Stimulated activated CD4-positive, alpha-beta T cell treated with anti-CD3 and anti-CD28 coated beads, Interleukin-1b, Interleukin-23, amount 100 ng/mL, for 1 hour (primary cell): ENCODE measurements at places on chromosomes 4 and X.

DNA sequence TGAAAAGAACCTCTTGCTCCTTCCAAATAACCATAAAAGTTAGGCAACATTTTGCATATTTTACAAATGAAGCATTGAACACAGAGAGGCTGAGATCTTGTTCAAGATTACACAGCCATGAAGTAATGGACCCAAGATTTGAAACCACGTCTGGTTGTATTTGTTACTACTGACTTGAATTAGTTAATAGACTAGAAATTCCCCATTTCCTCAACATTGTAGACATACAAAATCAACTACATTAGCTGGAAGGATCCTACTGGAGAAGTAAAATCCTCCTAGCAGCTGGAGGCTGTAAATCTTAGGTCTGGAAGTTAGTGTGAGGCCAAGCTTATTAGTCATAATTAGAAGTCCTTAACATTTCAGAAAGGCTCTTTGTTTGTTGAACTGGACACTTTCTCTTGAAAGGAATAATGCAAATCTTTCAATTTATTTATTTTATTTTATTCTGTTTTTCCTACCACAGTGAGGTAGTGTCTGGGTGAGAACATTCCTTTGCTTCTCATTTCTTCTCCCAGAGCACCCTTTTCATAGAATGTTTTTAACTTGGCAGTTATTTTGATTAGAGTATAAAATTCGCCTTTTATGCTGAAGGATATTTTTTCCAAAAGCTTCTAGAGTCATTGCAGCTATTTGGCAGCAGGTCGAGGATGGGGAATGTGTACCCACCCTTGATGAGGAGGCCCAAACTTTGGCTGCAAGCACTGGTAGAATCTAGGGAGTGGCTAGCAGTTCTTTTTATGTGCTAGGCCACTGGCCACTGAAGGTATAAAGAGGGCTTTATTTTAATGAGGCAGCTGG lies 62.0 kb upstream of the CLNK start:
- no peak for DNase-seq

DNA sequence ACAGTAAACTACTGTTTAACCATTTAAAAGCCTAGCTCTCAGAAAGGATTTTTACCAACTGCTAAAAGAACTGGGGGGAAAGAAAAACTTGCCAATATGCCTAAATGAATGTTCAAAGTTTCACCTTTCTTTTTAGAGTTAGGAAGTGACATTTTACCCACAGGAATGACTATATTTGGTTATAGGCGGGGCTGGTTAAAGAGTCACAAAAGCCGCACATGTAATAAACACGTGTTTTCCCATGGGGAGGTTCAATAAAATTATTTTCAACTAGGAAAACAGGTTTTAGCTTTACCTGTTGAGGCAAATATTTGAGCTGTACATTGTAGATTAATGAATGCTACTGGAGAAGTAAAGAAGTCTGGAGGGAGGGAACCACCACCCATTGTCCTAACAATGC lies 41.6 kb upstream of the UGDH start:
- DNase-seq: no peak

- no peak for DNase-seq
These were observed 46.9 kb downstream of the JADE3 start for GRCh38 chrX:46959101-46959500.

- no peak for DNase-seq
These were observed 170.5 kb upstream of the NOCT start for GRCh38 chr4:138845054-138845453.

- no peak for DNase-seq
These were observed 54.8 kb downstream of the CCDC149 start for GRCh38 chr4:24858026-24858425.

DNA sequence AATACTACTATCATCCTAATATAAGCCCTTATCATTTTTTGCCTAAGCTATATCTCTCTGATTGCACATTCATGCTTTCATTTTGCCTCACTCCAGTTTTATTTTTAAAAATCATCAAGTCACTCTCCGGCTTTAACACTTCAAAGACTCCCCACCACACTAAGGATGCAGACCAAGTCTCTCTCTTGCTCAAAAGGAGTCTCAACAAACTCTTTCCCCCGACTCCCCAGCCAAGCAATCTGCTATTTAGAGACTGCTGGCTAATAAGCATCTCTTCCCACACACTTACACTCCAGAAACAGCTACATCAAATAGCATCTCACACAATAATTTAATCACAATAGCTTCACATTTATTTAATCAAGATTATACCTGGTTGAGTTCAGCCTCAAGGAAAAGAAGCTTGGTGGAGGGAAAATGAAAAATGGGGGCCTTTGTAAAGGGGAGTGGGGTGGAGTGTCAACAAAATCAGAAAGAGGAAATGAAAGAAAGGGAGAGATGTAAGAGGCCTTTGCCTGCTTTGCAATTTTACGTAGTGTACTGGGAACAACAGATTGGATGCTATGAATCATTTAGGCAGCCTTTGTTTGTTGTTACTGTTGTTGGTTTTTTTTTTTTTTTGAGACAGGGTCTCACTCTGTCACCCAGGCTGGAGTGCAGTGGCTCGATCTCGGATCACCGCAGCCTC lies 104.1 kb upstream of the MCF2 start:
- DNase-seq: no peak

GRCh38 chr4:83174844-83175414 lies 60.4 kb upstream of the PLAC8 start:
- DNase-seq: no peak

DNA sequence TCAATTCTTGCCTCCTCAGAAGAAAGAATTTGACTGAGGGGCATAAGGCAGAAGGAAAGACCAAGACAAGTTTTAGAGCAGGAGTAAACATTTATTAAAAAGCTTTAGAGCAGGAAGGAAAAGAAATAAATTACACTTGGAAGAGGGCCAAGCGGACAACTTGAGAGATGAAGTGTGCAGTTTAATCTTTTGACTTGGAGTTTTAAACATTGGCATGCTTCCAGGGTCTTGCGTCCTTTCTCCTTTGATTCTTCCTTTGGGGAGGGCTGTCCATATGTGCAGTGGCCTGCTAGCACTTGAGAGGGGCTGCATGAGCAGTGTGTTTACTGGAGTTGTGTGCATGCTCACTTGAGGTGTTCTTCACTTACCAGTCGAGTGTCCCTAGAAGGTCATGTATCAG lies 275.8 kb upstream of the IL1RAPL1 start:
- DNase-seq: no peak

DNA sequence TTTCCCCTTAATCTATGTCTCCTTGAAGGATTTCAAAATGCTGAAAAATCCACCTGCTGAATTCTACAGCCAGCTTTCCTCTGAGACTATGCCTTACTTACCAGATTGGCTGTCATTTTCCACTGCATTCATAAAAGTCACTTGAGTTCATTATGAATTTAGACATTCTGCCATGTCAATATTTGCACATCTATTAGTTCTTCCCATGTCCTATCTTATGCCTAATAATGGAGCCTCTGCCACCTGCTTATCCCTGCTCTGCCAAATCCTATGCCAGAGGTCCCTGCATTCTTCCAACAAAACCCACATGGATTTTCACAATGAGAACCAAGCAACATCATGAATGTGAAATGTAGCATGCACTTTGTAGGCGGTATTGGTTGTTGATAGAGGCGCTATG lies 42.6 kb downstream of the GASK1B start:
- no peak for DNase-seq

- peak; percentile 9 for DNase-seq
These were observed 134.2 kb downstream of the EIF4E start for GRCh38 chr4:98794565-98795205.

- no peak for DNase-seq
These were observed 24.2 kb upstream of the CAMK2D start for GRCh38 chr4:113785781-113786180.

- DNase-seq: no peak
These were observed 60.9 kb downstream of the ANAPC4 start for GRCh38 chr4:25437926-25438325.

GRCh38 chrX:1909419-1910206 lies 294.8 kb downstream of the ASMT start:
- DNase-seq: no peak

DNA sequence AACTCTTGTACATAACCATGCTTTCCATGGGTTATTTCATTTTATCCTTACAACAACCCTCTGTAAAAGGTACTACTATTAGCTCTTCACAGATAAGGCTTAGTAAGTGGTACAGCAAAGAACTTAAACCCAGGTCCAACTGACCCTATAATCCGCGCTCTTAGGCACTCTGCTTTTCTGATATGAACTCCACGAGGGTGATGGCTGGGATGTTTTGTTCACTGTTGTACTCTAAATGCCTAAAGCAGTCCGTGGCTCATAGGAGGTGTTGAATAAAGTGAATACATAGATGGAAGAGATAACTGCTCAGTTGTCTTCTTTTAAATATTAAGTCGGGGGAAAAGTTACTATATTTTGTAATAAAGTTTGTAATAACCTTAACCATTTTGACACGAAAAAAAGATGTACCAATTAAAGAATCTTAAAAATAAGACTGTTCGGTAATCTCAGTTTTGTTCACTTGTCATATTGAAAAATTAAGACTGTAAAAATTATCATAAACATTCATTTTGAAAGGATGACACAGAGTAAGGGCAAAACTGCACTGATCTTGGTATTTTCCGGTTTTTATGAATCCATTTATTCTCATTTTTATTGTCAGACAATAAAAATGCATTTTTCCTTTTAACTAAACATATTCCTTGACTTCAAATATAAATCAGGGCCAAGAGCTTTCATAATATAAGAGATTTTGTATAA lies 166.5 kb downstream of the FBXW7 start:
- no peak for DNase-seq

DNA sequence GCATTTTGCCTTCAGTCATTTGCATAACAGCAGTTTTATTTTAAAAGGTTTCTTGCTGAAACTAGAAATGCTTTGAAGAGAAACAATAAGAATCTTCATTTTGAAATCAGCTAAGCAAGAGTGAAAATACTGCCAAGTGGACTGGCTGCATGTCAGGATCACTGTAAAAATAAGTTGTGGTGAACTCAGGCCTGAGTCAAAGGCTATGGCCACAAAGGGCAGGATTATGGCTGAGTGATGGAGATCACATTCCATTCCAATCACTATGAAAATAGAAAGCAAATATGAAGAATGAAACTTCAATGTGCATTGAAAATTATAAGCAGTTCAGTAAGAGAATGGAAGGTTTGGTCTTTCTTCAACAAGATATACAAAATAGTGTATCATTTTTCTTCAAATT lies 224.5 kb downstream of the PCDH18 start:
- no peak for DNase-seq

DNA sequence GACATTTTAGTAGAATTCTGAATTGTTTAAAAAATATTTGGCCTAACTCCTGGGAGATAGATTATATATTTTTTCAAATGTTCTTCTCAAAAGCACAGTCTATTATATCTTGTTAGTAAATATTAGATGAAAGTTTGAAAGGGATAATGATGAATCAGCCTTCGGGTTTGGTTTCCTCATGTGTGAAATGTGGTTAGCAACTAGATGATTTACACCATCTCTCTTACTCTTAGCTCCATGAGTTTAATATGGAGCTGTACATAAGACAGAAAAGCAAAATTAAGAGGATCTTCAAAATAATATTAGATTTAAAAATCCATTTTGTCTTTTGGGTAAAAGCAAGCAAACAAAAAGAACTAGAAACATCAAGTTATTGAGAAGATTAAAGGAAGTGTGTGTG lies 120.8 kb upstream of the SFRP2 start:
- no peak for DNase-seq

DNA sequence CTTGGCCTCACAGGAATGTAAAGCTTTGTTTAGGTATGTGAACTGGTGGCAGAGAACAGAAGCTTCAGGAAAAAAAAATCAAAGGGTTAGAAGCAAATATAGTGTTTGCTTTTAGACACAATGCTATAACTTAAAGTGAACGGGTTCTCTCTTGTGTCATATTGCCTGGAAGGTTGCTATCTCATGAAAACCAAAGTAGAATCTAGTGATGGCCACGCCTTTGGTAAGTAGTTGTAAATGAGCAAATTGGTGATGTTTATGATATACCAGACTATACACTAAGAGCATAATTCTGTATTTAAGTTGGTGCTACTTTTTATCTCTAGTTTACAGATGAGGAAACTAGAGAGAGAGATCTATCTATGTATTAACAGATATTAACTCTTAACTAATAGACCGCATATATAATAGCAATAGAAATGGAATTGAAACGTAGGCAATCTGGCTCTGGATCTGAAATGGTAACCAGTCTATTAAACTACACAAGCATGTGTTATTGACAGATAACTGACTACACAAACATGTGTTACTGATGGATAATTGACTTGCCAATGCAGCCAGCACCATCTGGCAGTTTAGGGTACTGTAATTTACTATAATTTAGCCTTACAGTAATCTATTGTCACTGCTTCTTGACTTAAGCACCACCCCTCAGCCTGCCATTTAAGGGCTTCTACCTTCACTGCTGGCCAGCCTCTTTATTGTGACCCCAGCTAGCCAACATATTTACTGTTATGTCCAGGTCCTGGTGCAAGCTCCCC lies 40.8 kb downstream of the HCCS start:
- no peak for DNase-seq

DNA sequence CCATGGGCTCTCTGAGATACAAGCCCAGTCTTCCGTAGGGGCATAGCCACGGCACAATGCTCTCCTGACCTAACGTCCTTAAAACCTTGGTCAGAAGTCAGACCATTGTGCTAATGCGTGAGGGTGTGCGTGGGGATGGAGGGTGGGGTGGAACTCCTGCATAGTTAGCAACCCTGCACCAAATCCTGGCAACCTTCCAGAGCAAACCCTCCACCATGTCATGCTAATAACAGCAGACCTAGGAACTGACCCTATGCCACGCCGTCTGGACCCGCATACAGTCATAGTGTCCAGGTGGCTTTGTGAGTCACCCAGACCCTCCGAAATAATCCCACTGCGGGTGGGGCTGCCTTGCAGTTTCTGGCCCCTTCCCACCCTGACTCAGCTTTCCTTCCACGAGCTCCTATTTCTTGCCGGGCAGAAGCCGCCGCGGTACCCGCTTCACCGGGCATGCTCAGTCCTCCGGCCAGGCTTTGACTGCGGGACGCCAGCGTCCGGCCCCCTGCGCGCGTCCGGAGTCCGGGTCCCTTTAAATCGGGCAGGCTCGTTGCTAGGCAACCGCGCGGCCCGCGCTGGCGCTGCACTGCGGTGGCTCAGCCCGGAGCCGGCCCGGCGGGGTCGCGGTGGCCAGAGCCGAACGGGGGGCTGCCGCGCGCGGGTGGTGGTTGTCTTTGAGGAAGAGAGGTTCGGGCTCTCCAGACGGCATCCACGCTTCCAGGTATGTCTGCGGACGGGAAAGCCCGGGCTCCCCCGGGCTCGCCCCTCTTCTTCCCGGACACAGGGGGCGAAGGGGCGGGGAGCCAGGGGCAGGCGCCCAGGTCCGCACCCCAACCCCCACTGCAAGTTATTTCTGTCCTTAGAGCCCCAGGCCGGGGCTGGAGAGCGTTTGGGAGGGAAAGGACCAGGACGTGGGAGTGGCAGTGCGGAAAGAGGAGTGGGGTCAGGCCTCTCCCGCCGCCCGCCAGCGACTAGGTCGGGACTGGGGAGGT lies at the start of gene CCDC160:
Gene CCDC160 (plus strand): TSS at position 557 of the 989 bp plus-strand sequence. CDS start 7,619 bp downstream, outside the sequence.
- DNase-seq: no peak

DNA sequence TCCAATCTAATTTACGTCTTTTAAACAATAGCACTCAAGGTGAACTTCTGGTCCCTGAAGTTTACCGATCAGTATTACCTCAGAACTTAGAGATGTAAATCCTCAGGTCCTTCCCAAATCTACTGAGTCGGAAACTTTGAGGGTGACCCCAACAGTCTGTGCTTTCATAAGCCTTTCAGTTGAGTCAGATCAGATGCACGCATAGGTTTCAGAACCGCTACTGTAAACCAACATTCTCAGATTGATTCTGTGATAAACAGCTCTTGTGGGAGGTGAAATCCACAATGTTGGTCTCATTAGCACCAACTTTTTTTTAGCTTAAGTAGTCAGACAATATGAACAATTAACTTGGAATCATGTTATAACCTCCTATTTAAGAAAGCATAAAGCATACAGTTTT lies 86.0 kb downstream of the WWC2 start:
- DNase-seq: no peak

- no peak for DNase-seq
These were observed 79.8 kb upstream of the SMARCAD1 start for GRCh38 chr4:94127707-94128328.
